ENCODE measurements at places on chromosomes 13 and 19. TPM values are rescaled to one million over a fixed set of nuclear protein-coding genes. Genes with fewer than 3 reads are reported as not detected.

GRCh38 chr19:8517551-8518442, 3.8 kb upstream of the ZNF414 start:
- H3K27ac ChIP-seq, result peak overlapping the region; percentile 69
- H3K4me3 ChIP-seq, result no peak overlapping the region
- peaks cover 18% of the 10 kb centered on the region for H3K4me1 ChIP-seq

- no peak overlapping the region for H3K27ac ChIP-seq
- no peak overlapping the region for H3K4me3 ChIP-seq
- H3K4me1 ChIP-seq, result no peaks in the 10 kb centered on the region
- no peak for DNase-seq
- no peaks in the 10 kb centered on the region for H3K36me3 ChIP-seq
These were observed 119.4 kb downstream of the URI1 start for GRCh38 chr19:30061223-30062064.

DNA sequence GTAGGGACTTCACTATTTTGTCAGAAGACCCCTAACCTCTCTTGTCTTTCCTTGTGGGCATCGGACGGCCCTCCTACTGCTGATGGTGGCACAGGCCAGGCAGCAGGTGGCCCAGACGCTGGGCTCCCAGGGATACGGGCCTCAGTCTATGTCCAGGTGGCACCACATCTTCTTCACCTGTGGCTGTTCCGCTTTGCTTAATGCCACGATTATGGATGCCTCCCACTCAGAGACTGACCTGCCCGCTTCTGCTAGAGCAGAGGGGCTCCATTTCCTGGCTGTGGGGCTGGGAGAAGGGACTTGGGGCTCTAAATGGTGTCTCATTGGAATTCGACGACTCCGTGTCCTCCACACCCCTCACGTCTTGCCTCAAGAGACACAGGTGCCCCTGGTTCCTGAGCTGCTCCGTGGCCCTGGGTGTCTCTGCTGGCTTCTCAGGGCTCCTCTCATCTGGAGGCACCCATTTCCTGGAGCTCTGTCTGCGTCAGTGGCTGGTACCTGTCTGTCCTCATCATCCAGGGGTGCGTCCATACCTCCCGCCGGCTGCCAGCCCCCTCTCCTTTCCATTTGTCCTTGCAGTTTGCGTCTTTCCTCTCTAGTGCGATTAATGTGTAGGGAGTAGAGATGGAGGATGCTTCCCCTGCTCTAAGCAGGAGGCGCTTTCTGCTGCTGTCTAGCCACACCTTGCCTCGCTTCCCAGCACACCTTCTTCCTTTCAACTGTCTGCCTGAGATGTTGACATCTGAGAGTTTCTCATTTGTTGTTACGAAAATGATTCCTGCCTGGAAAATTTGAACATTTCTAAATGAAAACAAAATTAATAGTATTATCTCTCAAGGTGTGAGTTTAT, 63.4 kb downstream of the TEX29 start:
- H3K27me3 ChIP-seq, result no peaks in the 10 kb centered on the region
- no peak for DNase-seq
- no peak overlapping the region for H3K27ac ChIP-seq

GRCh38 chr13:20658451-20659040, 45.0 kb upstream of the IL17D start:
- H3K36me3 ChIP-seq, result no peaks in the 10 kb centered on the region
- no peak overlapping the region for H3K27ac ChIP-seq
- peaks cover 11% of the 10 kb centered on the region for H3K4me1 ChIP-seq
- no peaks in the 10 kb centered on the region for H3K27me3 ChIP-seq
- no peak for DNase-seq

- DNase-seq, result no peak
- no peak overlapping the region for H3K4me3 ChIP-seq
- no peaks in the 10 kb centered on the region for H3K27me3 ChIP-seq
- H3K27ac ChIP-seq, result no peak overlapping the region
- no peaks in the 10 kb centered on the region for H3K4me1 ChIP-seq
These were observed 5.8 kb downstream of the SIGLEC6 start for GRCh38 chr19:51525651-51526050.

DNA sequence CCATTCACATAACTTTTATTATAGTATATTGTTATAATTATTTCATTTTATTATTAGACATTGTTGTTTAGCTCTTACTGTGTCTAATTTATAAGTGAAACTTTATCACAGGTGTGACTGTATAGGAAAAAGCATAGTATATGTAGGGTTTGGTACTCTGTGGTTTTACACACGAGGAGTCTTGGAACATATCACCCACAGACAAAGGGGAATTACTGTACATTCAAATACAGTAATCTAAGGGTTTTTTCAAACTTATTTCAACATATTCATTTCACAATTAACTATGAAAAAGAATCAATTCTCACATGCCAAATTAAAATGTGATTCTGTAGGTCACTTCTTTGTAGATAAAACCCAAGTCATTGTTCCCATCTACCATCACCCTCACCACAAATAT, 46.0 kb downstream of the RBM26 start:
- H3K4me3 ChIP-seq, result no peak overlapping the region
- DNase-seq, result no peak
- H3K27me3 ChIP-seq, result no peaks in the 10 kb centered on the region
- H3K36me3 ChIP-seq, result peaks cover 54% of the 10 kb centered on the region
- no peak overlapping the region for H3K27ac ChIP-seq

DNA sequence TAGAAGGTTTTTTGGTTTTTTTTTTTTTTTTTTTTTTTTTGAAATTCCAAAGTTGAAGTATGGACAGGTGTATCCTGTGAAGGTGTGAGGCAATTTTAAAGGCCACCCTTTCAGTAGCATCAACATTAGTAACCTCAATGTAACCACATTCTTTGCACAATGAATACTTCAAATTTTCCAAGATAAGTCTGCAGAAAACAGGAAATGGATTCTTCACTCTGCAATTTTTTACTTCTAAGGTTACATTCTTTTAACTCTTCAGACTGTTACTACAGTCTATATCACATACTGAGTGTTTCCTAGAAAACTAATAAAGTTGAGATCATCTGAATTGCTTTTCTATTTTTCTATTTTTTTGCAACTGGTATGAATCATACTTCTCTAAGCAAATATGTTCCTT, 569.0 kb upstream of the GPC6 start:
- no peak overlapping the region for H3K27ac ChIP-seq
- no peak for DNase-seq
- H3K36me3 ChIP-seq, result no peaks in the 10 kb centered on the region

DNA sequence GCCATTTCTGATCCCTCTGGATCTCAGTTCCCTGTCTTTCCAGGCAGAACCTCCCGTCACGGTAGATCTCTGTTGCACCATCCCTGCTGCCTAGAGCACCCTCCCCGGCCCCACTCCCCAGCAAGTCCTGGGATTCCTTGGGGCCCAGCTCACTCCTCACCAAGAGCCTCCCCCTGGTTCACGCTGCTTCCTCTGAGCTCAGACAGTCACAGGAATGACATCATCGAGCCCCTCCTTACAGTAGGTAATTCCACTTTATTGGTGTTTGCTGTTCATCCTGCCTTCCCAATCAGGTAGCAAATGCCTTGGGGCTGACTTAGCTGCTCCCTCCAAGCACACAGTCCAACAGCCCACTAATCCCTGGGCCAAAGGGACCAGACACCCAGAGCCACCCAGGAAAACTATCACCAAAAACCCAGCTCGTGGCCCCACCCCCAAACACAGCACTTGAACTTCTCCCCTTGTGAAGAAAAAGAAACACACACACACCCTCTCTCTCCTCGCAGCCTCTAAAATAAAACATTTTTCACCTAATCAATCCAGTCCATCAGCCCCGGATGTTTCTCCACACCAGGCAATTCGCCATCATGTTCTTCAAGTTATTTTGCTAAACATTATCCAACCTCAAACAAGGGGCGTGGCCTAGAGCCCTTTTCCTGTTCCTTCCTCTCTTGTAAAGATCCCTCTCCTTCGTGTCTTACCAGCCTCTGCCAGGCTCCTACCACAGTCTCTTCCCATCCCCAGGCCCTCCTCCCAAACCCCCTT, 2.5 kb downstream of the NAPA start:
- H3K4me3 ChIP-seq, result peak overlapping the region; percentile 95
- H3K36me3 ChIP-seq, result 0 out of 2 replicates have a peak, but pooled peaks cover 4% of the 10 kb centered on the region
- H3K27me3 ChIP-seq, result no peaks in the 10 kb centered on the region
- peaks cover 31% of the 10 kb centered on the region for H3K4me1 ChIP-seq
- peak; percentile 79 for DNase-seq

DNA sequence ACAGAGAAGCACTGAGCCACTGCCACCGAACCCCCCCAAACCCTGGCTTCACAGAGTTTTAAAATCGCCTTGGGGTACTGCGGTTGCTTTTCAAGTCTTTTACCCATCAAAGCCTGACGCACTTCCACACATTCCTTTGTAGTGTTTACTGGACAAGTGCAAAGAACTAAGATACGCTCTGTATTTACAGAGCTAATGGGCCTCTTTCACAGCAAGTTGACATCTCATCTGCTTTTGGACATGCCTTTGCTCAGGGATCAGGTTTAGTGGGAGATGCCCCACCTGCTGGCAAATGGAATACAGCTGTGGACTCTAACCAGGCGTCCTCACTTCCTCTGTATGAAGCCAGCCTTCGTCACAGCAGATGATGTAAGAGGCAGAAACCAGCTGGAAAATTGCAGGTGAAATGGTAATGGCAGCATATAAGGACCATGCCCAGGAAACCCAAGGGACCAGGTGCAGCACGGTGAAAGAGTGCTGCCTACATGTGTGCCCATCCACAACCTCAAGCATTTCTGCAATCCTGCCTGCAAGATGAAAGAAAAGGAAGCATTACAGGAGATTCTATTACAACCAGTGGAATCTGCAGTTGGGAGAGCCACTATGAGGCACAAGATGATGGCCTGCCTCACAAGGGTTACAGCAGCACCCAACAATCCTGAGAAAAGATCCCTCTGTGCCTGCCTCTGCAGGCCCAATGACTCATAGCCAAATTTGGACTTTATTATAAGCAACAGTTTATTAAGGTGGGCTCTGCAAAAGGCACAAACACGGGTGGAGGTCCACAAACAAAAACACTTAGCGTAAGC, 34.7 kb downstream of the BRD4 start:
- no peaks in the 10 kb centered on the region for H3K27me3 ChIP-seq
- no peak overlapping the region for H3K4me3 ChIP-seq
- peaks cover 87% of the 10 kb centered on the region for H3K4me1 ChIP-seq
- DNase-seq, result peak; percentile 66
- H3K36me3 ChIP-seq, result no peaks in the 10 kb centered on the region

- H3K36me3 ChIP-seq, result no peaks in the 10 kb centered on the region
- no peak overlapping the region for H3K4me3 ChIP-seq
- no peak overlapping the region for H3K27ac ChIP-seq
- no peaks in the 10 kb centered on the region for H3K4me1 ChIP-seq
These were observed 97.4 kb downstream of the FREM2 start for GRCh38 chr13:38784036-38784880.

- peaks cover 30% of the 10 kb centered on the region for H3K4me1 ChIP-seq
- H3K27me3 ChIP-seq, result no peaks in the 10 kb centered on the region
- H3K4me3 ChIP-seq, result no peak overlapping the region
- no peaks in the 10 kb centered on the region for H3K36me3 ChIP-seq
- DNase-seq, result no peak
- no peak overlapping the region for H3K27ac ChIP-seq
These were observed 11.0 kb downstream of the PNMA8B start for GRCh38 chr19:46484656-46485055.

DNA sequence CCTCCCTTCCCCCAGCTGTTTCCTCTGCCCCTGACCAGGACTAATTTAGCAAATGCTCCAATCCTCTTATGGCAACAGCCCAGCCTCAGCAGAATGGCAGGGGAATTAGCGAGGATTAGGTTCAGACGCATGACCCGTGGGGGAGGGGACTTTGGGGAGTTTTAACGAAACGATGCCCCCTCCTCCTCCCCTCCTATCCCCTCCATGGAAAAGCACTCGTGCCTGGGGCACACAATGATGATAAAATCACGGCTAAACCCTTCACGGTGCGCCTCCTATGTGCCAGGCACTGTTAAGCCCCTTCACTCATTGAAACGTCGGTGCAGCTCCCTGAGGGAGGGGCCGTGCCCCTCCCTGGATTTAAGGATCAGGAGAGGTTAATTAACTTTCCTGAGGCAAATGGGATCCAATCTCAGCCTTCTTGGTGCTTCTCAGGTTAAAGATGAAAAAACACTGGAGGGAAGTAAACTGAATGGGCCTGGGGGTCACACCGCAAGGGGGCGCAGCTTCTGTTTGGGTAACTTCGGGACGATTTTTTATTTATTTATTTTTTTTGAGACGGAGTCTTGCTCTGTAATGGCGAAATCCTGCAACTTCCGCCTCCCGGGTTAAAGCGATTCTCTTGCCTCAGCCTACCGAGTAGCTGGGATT, 10.1 kb upstream of the TPRX2 start:
- no peak overlapping the region for H3K27ac ChIP-seq
- DNase-seq, result peak; percentile 39
- H3K4me1 ChIP-seq, result no peaks in the 10 kb centered on the region

DNA sequence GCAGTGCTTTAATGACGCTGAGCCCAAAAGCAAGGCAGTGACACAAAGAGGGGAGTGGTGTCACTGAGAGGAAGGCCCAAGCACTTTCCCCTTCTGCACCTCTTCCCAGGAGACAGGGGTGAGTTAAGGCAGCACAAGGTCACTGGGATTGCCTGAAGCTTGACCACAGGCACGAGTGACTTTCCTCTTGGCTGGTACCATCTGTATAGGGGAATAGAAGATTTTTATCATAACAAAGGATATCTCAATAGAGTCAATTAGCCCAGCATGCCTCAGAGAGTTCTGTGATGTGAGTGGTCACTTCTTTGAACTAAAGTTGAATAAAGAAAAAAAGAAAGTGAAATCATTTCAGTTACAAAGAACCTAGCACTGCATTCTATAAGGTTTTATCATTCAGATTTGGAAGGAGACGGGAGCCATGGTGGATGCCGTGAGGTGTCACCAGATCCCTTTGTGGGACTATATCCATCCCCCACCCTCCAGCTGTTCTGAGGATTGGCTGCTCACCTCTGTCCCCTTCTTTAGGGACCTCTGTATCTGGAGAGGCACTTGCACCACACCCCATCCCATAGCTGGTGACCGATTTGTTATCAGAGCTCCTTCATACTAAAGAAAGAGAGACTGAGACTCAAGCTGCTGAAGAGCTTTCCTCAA, 291.2 kb downstream of the DCT start:
- H3K27me3 ChIP-seq, result no peaks in the 10 kb centered on the region
- no peaks in the 10 kb centered on the region for H3K36me3 ChIP-seq
- H3K4me1 ChIP-seq, result no peaks in the 10 kb centered on the region

DNA sequence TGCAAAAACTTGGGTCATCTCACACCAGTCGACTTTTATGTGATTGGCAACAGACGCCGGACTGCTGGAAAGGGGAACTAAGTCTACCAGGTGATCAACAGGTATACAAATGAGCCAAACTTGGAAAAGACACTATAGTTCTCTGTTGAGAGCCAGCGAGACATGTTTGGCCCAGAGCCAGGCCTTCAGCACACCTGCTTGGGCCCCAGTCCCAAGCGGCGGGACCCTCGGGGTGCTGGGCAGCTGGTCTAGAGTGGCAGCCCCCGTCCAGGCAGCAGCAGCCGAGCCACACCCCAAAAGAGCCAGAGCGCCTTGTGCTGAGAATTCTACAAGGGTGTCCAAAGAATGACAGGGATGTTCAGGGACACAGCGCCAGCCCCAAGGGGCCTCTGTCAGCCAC, 28.0 kb downstream of the NAXD start:
- no peak for DNase-seq
- no peak overlapping the region for H3K27ac ChIP-seq
- H3K4me3 ChIP-seq, result no peak overlapping the region

The CDKN2D gene
- 7.8 TPM for total RNA-seq

The ATP8B3 gene
- total RNA-seq, result 0.32 TPM

The APOC4 gene
- total RNA-seq, result not detected

The FCHO1 gene
- 0.43 TPM for total RNA-seq

The KLK4 gene
- total RNA-seq, result not detected

The ZNF221 gene
- 3.8 TPM for total RNA-seq

The RGL3 gene
- 5.9 TPM for total RNA-seq

The SLC39A3 gene
- total RNA-seq, result 38.4 TPM

The DYRK1B gene
- total RNA-seq, result 11.1 TPM

The ANKLE1 gene
- 1.4 TPM for total RNA-seq

The ADGRE3 gene
- not detected for total RNA-seq

The ZNF441 gene
- total RNA-seq, result 6.5 TPM

Measured in GM23248 (cell line).